Fibroblast of gingiva (primary cell): ENCODE measurements at places on chromosomes 7 and 10.

DNA sequence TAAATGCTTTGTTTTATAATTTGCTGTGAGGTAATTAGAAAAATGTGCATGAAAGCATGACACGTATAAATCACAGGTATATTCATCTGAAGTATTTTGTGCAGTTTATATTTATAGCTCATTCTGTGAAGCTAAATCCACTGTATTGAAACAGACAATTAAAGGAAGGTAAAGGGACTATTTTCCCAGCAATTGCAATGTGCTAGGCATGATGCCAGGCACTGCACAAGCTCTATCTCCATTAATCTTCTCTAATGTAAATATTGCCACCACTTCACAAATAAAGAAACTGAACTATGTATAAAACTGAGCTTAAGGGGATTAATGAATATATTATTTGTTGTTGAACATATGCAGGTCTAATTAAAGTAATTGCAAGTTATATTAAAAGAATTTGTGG lies 1012.5 kb downstream of the NRG3 start:
- no peak for DNase-seq

DNA sequence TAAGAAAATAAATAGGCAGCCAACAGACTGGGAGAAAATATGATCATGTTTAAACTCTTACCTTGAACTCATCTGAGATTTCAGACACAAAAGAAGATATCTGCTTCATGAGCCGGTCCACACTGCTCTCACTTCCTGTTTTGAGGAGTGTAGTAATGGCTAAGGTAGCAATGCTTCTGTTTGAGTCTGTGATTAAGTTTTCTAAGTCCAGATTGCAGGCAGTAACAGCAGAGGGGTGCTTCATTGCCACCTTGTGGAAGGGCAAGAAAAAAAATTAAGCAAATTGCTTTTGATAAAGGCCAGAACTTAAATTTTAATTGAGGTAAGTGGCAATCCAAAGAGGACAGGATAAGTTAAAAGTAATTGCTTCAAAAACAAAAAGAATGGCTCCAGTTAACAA lies 69.1 kb downstream of the MEST start:
- peak; percentile 3 for DNase-seq

GRCh38 chr7:23096518-23097290 lies 8.9 kb upstream of the KLHL7 start:
- no peak for DNase-seq

DNA sequence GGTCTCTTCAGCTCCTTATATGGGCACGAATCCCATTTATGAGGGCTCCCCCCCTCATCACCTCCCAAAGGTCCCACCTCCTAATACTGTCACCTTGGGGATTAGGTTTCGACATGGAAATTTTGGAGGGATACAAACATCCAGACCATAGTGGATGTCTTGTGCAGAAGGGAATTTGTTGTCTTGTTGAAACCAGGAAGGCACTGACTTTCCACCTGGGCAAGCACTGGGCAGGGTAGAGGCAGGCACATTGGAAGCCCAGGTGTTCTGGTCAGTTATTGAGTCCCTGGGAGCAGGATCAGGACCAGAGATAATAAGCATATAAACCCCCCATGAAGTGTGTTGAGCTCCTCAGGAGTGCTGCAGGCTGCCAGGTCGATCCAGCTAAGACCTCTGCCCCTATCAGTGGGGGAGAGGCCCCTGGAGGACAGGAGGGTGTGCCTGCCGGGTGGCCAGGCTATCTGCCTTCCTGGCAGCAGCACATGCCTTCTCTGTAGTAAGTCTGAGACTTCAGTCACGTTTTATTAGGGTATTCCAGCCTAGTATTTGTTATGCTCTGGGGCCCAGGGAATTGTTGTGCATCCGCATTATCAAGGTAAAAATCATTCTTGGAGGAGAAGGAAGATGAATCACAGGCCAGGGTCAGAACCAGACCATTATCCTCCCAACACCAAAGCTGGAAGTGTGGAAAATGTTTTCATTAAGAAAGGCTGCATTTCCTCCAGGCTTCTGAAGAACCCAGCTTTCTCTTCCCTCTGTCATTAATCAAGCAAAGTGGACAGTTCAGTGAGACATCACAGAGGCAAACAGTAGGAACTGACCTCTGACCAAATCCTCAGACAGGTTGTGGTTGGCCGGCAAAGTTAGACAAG lies 503.1 kb downstream of the GRID1 start:
- DNase-seq, result no peak

DNA sequence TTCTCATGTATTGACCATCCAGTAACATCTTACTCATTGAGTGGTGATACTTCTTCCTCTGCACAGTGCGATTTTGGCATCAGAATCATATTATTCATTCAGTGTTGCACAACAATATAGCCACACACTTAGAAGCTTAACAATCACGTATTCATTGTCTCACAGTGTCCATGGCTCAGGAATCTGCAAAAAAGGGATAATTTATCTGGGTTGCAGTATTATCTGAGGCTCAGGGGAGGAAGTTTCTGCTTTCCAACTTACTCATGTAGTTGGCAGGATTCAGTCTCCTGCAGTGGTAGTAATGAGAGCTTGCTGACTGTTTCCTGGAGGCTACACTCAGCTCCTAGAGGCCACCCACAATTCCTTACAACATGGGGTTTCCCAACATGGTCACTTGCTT lies 803.6 kb downstream of the SORCS1 start:
- DNase-seq, result peak; percentile 52

DNA sequence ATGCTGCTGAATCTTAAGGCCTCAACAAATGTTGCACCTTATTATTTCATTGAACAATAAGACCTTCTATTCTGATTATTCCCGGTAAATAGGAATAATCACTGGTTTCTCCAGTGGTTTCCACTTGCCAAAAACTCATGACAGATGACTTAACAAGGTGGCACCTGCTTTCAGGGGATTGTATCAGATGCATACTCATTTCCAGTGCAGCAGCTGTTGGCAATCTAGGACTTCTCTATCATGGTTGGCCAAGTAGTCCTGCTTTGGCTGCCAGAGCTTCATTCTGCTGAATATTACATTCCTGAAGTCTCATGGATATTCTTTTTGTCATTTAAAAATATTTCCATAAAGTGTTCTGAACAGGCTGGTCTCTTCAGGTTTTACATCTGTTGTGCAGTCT lies 193.3 kb downstream of the ADK start:
- no peak for DNase-seq

- DNase-seq, result peak; percentile 64
Measured at GRCh38 chr10:91741356-91741755, 56.9 kb upstream of the TNKS2 start.

GRCh38 chr10:111745982-111746381 lies 437.6 kb downstream of the GPAM start:
- DNase-seq, result no peak

DNA sequence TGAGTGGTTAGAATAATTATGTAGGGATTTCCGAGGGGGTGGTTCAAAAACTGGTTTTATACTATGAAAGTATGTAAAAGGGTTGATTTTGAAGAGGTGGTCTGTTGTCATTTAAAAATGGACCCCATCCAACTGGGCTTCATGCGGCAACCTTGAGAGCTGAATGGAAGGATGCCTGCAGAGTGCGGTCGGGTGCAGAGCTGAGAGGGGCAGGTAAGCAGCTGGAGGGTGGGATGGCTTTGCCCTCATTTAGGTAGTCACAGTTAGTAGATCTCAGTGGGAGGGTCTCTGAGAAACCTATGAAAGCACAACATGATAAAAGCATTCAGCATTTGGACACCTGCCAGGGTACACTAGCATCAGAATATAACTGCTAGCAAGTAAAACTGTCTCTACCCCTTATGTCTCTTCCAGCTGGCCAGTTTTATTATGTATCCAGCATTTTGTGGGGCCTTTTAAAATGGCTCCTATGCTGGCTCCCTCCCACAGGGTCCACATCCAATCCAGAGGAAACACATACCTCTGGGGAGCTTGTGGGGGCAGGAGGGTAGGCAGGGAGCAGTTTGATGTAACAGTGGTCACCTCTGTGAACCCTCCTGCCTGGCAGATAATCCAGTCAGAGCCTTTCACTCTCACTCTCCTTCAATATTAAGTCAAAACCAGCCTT lies 75.9 kb upstream of the MAGI2 start:
- no peak for DNase-seq

- DNase-seq, result no peak
Measured at GRCh38 chr7:99011341-99011705, 132.6 kb downstream of the SMURF1 start.

DNA sequence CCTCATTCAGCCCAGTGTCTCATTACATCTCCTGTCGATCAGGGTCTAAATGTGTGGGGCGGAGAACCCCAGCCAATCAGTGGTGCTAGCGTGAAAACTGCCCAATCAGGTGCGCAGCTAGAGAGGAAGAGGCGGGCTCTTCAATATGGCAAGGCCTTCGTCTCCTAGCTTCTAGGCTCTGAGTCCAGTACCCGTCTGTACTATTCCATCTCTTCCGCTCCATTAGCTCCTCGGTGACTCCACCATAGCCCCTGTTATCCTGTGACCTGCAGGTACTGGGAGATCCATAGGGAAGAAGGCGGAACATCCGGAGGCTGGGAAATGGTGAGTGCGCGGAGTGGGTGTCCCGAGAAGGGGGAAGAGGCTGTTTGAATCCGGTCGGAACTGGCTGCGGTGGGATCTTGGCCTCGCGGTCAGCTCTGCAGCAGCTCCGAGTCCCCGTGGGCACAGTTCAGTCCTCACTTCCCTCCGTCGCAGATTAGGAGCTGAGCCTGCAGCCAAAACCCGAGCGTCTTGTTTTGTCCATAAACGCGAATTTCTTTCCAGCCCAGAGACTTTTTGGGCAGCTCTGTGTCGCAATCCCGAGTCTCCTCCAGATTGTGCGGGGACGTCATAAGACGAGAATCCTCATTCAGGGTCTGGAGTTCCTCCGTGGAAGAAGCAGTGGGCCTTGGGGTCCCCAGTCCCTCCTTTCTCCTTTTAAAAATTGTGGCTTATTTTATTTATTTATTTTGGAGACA lies at the start of gene ZNF727:
Gene ZNF727 (plus strand): TSS at position 134 of the 740 bp plus-strand sequence. CDS start 188 bp downstream, at position 322.
- DNase-seq, result no peak

GRCh38 chr10:35378541-35379210 lies 42.4 kb downstream of the CCNY start:
- no peak for DNase-seq

DNA sequence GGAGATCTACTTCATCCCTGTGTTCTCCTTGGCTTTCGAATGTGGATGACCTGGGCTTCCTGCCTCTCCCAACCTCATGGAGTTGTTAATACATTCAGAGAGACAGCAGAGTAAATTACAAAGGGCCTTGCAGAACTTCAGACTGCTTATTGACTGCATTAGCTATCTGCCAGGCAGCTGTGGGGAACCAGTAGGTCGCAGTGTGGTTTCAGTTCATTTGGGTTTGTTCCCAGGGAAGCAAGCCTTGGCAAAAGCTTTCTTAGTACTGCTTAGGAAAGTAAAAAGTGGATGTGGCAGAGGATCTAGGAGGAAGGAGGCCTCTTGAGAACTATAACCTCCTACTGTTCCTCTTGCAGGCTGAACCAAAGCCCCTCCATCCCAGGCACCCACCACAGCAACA lies 9.2 kb downstream of the NPFFR1 start:
- peak; percentile 88 for DNase-seq

- no peak for DNase-seq
Measured at GRCh38 chr10:124651402-124651891, 92.7 kb downstream of the FAM53B start.

GRCh38 chr7:156751319-156751718 lies 110.7 kb downstream of the RNF32 start:
- peak; percentile 72 for DNase-seq

DNA sequence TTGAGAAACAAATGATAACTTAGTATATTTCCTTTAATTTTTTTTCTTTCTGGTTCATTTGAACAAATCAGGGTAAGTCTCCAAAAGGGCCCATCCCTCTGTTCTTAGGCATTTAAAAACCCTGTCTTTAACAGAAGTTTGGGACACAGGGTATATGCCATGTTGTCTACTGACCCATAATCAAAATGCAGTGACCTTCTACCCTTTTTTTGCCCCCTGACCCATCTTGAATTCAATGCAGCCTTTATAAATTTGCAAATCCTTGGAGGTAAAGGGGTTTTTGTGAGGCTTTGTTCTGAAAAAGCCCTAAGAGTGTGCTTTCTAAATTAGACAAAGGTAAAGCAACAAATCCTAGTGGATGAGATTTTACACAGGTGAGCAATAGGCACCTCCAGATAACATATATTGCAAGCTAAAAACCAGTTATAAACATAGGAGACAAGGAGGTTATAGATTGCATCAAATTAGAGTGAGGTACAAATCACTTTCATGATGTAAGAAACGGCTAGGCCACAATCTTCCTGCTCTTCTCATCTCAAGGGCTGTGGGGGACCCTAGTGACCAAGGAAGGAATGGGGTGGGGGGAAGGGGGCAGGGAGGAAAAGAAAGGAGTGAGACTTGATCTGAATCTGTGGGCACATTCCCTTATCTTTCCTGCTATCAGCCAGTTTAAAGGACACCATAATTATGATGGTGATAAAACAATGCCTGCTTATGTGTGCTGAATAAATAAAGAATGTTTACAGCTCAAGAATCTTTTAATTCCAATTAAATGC lies 2.7 kb downstream of the SKIDA1 start:
- DNase-seq, result no peak

- no peak for DNase-seq
Measured at GRCh38 chr7:126606331-126606730, 646.4 kb downstream of the GRM8 start.
